ENCODE measurements at places on chromosomes 2 and 18. TPM values are rescaled to one million over a fixed set of nuclear protein-coding genes. Genes with fewer than 3 reads are reported as not detected.

- no peaks in the 10 kb centered on the region for H3K27me3 ChIP-seq
- peaks cover 7% of the 10 kb centered on the region for H3K36me3 ChIP-seq
- no peak overlapping the region for H3K27ac ChIP-seq
- H3K4me3 ChIP-seq = no peak overlapping the region
- H3K4me1 ChIP-seq = peaks cover 14% of the 10 kb centered on the region
Observed at GRCh38 chr2:64626963-64627760, 26.6 kb downstream of the SERTAD2 start.

DNA sequence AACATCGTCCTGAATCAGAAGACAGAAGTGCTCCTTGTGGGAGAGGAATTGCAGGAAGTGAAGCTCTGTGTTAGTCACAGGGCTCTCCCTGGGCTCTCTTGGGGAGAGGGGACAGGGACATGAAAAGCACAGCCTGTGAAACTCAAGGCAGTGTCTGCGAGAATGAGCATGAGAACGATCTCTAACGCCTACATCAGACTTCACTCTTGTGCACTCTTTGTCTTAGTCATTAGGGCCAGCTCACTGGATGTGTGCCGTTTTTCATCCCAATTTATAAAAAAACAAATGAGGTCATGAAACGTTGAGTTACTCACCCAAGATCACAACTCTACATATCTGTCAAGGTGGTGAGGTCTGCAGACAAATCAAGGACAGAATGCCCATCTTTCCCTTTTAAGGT lies 27.0 kb upstream of the TWIST2 start:
- no peak overlapping the region for H3K4me3 ChIP-seq
- DNase-seq = no peak
- no peaks in the 10 kb centered on the region for H3K36me3 ChIP-seq
- no peak overlapping the region for H3K27ac ChIP-seq
- no peaks in the 10 kb centered on the region for H3K4me1 ChIP-seq
- peaks cover 12% of the 10 kb centered on the region for H3K27me3 ChIP-seq

Gene DCDC2C
- total RNA-seq = not detected

Gene GCG
- total RNA-seq = not detected

DNA sequence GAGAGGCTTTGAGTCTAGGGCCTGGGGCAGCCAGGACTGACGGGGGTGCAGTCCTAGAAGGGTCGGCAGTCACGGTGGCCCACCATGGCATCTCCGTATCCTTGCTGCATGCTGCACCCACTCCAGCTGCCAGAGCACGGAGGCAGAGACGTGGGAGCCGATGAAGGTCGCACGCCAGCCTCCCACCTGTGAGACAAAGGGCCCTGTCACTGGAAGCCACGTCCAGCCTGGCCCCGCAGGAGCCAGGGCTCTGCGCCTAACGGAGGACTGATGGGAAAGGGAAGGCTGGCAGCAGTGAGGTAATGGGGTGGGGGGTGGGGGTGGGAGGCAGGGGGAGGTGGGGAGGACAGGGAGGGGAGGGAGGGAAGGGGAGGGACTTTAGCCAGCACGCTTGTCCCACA lies 21.9 kb downstream of the ITM2C start:
- no peak for DNase-seq
- no peak overlapping the region for H3K27ac ChIP-seq
- H3K4me3 ChIP-seq = no peak overlapping the region

- H3K4me3 ChIP-seq = no peak overlapping the region
- no peaks in the 10 kb centered on the region for H3K27me3 ChIP-seq
- no peak overlapping the region for H3K27ac ChIP-seq
- H3K36me3 ChIP-seq = peaks cover 49% of the 10 kb centered on the region
- DNase-seq = peak; percentile 57
Observed at GRCh38 chr2:233075966-233076339, 15.8 kb downstream of the INPP5D start.

DNA sequence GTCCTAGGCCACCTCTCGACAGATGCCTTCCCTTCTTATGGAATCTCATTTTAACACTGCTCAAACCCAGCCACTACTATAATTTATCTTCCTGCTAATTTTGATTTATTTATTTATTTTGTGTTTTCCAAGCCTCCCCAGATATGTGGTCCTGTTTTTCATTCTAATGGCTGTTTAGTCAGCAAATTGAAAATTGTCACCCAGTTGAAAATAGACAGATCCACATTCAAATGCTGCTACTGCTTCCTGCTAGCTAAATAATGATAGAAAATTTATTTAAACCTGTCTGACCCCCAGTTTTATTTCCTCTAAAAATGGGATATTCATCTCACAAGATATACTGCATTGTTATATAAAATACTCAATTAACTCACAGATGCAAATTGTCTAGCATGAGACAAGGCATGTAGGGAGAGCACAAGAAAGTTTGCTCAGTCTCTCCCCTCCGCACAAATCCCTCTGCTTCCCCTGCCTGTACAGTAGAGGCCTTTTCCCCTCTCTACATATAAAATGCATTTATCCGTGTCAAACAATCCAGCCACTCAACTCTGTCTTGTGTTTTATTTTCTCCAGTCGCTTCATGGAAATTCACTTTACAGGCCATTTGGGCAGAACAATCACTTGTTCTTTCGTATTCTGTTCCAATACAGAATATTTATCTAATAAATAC lies 389.9 kb downstream of the SOX11 start:
- H3K4me3 ChIP-seq = no peak overlapping the region
- H3K4me1 ChIP-seq = no peaks in the 10 kb centered on the region
- H3K36me3 ChIP-seq = no peaks in the 10 kb centered on the region
- no peaks in the 10 kb centered on the region for H3K27me3 ChIP-seq
- H3K27ac ChIP-seq = no peak overlapping the region
- DNase-seq = no peak

DNA sequence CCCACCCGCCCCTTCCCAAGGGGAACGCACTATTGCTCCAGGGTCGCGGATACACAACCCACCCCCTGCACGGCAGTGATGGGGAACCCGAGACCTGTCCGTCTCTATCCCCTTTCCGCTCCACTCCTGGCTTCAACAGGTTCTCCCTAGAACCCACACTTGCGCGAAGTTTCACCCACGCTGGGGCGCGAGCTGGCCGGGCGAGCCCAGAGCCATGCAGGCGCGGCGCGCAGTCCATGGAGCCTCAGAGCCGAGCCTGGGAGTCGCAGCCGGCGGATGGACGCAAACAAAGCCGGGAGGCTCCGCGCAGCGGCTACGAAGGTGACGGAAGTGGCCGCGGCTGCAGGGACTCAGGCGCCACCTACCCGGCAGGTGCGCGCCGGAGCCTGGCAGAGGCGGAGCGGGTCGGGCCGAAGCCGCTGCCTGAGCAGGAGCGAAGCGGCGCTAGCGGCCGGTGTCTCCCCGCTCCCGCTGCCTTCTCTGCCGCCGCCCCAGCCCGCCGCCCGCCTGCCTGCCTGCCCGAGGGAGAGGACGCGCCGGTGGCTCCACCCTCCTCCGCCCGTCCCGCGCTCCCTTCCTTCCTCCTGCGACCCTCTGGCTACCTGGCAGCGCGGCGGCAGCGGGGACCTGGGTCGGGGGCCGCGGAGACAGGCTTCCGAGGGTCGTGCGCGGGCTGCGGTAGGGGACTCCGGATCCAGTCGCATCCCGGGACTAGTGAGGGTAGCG lies 14.0 kb downstream of the ALPG start:
- peaks cover 4% of the 10 kb centered on the region for H3K36me3 ChIP-seq
- peaks cover 70% of the 10 kb centered on the region for H3K27me3 ChIP-seq
- H3K27ac ChIP-seq = no peak overlapping the region
- DNase-seq = no peak
- peaks cover 9% of the 10 kb centered on the region for H3K4me1 ChIP-seq

- H3K27me3 ChIP-seq = no peaks in the 10 kb centered on the region
- no peak for DNase-seq
- H3K4me3 ChIP-seq = no peak overlapping the region
- no peak overlapping the region for H3K27ac ChIP-seq
- H3K36me3 ChIP-seq = no peaks in the 10 kb centered on the region
Observed at GRCh38 chr2:235647877-235648276, 154.0 kb downstream of the AGAP1 start.

GRCh38 chr2:63053081-63053888 lies 2.7 kb downstream of the OTX1 start:
- DNase-seq = no peak
- H3K4me1 ChIP-seq = peaks cover 65% of the 10 kb centered on the region
- no peak overlapping the region for H3K27ac ChIP-seq
- H3K27me3 ChIP-seq = peaks cover 90% of the 10 kb centered on the region
- no peak overlapping the region for H3K4me3 ChIP-seq

DNA sequence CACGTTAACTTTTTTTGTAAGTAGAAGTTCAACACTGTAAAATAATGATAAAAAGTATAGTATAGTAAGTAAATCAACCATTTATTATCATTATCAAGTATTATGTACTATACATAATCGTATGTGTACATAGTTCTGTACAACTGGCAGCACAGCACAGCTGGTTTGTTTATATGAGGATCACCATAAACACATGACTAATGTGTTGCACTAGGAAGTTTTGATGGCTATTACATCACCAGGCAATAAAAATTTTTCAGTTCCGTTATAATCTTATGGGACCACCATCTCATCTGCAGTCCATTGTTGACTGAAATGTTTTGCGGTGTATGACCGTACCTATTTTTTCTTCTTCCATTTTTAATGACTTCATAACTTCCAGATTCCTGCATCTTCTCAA lies 39.2 kb upstream of the ZNF385B start:
- H3K27ac ChIP-seq = no peak overlapping the region
- no peaks in the 10 kb centered on the region for H3K4me1 ChIP-seq
- no peaks in the 10 kb centered on the region for H3K36me3 ChIP-seq
- peaks cover 3% of the 10 kb centered on the region for H3K27me3 ChIP-seq
- no peak for DNase-seq
- no peak overlapping the region for H3K4me3 ChIP-seq

Gene SRD5A2
- not detected for total RNA-seq

- no peak for DNase-seq
- H3K36me3 ChIP-seq = peaks cover 11% of the 10 kb centered on the region
- no peak overlapping the region for H3K4me3 ChIP-seq
- H3K27me3 ChIP-seq = no peaks in the 10 kb centered on the region
Observed at GRCh38 chr18:35491700-35492077, 6.1 kb downstream of the INO80C start.

Gene ZNF519
- total RNA-seq = 24.6 TPM

Gene HES6
- 4.0 TPM for total RNA-seq

- H3K36me3 ChIP-seq = peaks cover 56% of the 10 kb centered on the region
- no peaks in the 10 kb centered on the region for H3K27me3 ChIP-seq
- no peak for DNase-seq
- peak overlapping the region; percentile 5 for H3K27ac ChIP-seq
- no peak overlapping the region for H3K4me3 ChIP-seq
- H3K4me1 ChIP-seq = peaks cover 59% of the 10 kb centered on the region
Observed at GRCh38 chr2:20334605-20335203, 15.9 kb downstream of the PUM2 start.

DNA sequence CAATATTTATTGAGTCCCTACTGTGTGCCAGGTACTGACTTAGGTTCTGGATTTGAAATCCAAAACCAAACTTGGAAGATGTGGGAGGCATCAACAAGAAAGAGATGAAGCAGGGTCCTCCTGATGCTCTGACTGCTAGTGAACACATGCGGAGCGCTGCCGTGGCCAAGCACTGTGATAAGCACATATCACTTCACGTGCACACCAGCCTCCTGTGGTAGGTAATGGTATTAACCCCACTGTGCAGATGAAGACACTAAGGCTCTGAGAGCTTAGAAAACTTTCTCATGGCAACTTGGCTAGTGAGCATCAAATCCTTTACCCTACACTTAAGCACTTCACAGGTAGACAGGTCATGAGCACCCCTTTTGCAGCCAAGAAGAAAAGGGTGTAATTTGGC lies 216.1 kb downstream of the HAUS1 start:
- H3K4me1 ChIP-seq = no peaks in the 10 kb centered on the region
- DNase-seq = no peak
- H3K36me3 ChIP-seq = no peaks in the 10 kb centered on the region
- no peak overlapping the region for H3K4me3 ChIP-seq

DNA sequence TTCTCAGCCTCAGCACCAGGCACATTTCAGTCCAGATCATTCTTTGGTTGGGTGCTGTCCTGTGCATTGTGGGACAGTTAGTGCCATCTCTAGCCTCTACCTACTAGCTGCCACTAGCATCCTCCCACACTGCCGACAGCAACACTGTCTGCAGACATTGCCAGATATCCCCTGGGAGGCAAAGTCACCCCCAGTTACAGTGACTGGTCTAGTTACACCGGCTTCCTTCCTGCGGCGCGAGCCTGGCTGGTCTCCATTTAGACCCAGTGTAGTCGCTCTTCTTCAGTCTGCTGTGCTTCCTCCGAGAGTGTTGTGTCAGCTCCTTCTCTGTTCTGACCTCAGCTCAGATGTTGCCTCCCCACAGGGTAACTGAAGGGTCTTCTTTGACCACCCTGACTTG lies 283.1 kb downstream of the PHLPP1 start:
- peaks cover 30% of the 10 kb centered on the region for H3K27me3 ChIP-seq
- no peak overlapping the region for H3K4me3 ChIP-seq
- H3K4me1 ChIP-seq = no peaks in the 10 kb centered on the region

- H3K4me1 ChIP-seq = no peaks in the 10 kb centered on the region
- no peak overlapping the region for H3K4me3 ChIP-seq
- no peak for DNase-seq
- H3K36me3 ChIP-seq = no peaks in the 10 kb centered on the region
- H3K27me3 ChIP-seq = no peaks in the 10 kb centered on the region
Observed at GRCh38 chr2:163800951-163801381, 65.2 kb upstream of the FIGN start.
